ENCODE measurements at places on chromosomes 7 and 10.

DNA sequence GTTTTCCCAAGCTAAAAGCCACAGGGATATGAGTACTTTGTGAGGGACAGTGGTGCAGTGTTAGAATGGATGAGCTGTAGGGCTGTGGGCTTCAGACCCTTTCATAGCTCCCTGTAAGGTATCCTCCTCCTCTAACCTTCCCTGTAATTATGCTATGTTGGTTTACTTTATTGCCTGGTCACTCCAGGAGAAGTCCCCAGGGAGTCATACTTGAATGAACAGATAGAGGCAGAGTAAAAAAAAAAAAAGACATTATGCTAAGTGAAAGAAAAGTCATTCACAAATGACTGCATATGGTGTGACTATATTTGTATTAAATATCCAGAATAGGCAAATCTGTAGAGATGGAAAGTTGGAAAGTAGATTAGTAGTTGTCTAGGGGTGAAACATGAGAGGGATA is 434.4 kb downstream of the AUTS2 start:
- DNase-seq = peak; percentile 16

DNA sequence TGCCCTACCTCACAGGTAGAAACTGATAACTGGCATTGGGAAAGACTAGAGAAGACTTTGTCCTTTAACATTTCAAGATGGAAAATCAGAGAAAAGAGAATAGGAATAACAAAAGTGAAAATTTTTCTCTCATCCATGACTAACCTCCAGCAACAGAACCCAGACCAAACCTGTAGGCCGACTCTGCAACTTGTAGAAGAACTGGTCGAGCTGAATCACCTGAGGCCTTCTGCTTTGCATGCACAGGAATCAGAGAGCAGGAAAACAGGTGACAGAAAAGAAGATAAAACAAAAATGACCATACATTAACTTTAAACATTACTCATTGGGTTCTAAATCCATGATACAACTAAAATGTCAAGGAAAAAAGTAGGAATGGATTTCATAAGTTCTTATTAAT is 137.1 kb downstream of the SLC25A13 start:
- no peak for DNase-seq

DNA sequence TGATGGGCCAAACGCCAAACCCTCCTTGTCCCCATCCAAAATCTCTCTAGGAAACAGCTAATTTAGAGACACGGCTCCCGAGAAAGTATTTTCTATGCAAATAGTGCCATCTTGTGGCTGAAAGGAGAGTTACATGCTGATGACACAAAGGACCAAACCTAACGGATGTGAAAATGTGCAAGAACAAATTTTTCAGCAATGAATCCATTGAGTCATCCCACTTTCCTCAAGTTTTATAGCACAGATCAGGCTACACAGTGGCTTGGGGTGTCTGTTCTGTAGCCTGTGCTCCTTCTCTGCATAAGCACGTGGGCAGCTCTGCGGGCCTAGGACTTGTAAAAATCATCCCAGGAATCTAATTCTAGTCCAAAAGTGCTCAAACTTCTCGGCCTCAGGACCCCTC is 154.8 kb upstream of the PRR15 start:
- peak; percentile 89 for DNase-seq

GRCh38 chr7:128108641-128109423 is 77.6 kb upstream of the LRRC4 start:
- DNase-seq = no peak

DNA sequence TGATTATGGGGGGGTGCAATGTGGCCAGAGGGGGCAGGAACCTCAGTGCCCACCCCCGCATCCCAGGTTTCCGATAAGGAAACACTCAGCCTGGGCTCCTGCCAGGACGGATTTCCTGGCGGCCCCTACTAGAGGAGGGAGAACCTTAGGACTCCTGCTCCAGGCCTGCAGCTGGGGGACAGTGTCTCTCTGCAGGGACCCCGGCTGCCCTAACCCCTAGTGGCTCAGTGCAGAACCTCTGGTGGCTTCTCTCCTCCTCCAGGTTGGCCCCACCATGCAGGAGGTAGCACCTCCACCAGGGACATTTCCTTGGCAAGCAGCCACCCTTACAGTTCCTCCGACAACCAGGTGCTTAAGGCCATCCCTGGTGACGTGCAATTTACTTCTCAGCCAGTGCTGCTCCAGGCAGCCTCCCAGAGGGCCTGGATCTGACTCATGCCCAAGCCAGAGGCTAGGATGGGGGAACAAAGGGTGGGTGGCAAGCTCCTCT is 31.9 kb downstream of the SH2B2 start:
- no peak for DNase-seq

DNA sequence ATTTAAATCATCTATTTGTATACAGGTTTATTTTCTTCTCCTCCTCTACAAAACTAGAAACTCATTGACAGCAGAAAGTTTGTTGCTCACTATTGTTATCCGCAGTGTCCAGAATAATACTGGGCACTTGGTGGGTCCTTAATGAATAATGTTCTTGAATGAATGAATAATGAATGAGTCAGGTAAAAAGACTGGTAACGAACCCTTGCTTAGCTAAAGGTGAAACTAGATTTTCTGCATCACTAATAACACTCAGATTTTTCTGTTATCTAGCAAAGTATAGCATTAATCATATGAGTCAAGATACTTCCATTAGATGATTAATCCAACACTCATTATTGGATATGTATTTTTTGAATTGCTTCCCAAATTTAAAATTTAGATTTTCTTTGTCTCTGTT is 953.2 kb downstream of the SORCS3 start:
- no peak for DNase-seq

DNA sequence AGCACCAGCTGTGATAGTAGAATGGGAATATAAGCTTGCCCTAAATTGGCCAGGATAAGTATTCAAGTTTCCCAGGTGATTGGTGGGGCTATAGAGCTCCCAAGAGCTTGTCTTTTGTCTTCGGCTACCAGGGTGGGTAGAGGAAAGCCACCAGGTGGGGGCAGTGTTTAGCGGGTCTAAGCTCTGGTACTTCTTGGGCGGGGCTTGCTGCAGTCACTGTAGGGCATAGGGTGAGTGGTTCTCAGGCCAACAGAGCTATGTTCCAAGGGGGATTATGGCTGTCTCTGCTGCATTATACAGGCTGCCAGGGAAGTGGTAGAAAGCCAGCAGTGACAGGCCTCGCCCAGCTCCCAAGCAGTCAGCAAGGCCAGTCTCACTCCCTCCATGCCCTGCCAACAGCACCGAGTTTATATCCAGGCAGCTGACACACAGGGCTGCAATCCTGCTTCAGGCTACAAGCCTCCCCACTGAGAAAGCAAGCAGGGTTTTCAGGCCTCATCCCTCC is 110.7 kb downstream of the ZNF467 start:
- DNase-seq = peak; percentile 15

DNA sequence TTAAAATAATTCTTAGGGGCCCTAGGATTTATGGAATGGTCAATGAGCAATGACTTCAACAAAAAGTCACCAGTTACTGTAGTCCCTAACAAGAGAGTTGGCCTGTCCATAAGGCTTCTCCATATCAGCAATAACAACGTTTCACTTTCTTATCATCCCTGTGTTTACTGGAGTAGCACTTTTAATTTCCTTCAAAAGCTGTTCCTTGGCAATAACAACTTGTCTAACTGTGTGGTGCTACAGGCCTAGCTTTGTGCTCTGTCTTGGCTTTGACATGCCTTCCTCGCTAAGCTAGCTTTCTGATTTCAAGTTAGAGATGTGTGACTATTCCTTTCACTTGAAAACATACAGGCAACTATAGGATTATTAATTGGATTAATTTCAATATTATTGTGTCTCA is 81.1 kb downstream of the JMJD1C start:
- DNase-seq = no peak

DNA sequence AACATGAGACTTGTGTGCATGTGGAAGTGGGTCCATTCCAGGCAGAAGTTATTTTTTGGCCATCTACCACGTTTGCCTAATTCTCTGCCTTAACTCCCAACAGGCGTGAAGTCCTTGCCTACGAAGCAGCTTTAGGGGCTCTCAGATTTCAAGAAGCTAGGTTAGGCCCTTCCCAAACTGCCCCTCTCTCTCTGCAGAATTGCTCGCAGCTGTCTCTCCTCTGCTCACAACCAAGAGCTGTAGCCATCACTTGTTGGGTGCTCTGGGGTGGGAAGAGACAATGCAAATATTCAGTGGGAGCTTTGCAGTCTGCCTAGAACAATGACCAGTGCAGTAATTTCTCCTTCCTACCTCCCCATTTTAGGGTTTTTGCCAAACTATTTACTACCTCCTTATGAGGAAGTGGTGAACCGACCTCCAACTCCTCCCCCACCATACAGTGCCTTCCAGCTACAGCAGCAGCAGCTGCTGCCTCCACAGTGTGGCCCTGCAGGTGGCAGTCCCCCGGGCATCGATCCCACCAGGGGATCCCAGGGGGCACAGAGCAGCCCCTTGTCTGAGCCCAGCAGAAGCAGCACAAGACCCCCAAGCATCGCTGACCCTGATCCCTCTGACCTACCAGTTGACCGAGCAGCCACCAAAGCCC is 24.9 kb downstream of the CYP17A1 start:
- DNase-seq = no peak

DNA sequence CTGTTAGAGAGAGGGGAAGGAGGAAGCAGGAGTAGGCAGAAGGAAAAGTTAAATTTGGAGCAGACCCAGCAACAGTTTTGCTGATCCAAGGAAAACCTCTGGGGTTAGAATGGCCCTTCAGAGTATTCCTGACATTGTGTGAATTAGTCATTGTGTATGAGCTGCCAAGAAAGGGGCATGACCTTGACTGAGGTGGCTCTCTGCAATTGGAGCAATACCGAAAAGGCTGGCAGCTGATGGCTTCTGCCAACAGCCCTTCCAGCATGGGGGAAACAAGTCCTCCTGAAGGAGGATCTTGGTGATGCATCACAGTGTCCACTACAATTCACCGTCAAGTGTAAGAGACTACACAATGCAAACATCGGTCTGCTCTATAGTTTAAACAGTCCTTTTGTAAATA is 20.6 kb upstream of the WASL start:
- no peak for DNase-seq

DNA sequence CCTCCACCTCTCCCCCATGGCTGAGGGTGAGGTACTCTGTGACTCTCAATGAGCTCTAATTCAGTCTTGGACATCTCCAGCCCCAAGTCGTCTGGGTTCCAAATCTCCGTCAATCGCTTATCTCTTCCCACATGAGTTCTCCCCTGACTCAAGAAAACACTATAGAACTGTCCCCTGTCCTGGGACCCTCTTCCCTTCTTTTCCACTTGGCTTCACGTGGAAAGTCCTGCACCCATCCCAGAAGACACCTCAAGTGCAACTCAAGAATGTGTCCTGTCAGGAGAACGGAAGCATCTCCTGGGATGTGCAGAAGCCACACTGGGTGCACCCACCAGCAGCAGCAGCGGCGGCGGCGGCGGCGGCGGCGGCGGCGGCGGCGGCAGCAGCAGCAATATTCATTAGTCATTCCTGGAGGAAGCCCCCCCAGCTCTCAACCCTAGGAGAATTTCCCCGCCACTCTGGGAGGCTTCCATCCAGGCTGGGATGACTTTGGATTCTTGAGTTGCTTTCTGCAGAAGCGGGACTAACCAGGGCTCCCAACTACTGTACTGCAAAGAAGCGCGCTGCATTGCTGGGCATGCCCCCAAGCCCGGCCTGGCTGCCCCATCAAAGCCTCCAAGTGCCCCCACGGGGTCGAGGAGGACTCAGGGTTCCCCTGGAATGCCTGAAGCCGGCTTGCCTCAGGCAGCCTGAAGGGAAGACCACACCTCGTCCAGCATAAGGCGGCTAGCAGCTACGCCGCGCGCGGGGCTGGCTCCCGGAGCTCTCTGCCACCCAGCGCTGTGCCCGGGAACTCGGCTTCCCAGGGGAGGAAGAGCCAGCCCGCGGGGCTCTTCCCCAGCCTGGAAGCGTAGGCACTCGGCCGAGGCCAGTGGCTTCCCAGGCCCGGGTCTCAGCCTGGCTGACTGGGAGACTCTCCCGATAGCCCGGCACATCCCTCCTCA is 1.0 kb downstream of the CRTAC1 start:
- peak; percentile 25 for DNase-seq

DNA sequence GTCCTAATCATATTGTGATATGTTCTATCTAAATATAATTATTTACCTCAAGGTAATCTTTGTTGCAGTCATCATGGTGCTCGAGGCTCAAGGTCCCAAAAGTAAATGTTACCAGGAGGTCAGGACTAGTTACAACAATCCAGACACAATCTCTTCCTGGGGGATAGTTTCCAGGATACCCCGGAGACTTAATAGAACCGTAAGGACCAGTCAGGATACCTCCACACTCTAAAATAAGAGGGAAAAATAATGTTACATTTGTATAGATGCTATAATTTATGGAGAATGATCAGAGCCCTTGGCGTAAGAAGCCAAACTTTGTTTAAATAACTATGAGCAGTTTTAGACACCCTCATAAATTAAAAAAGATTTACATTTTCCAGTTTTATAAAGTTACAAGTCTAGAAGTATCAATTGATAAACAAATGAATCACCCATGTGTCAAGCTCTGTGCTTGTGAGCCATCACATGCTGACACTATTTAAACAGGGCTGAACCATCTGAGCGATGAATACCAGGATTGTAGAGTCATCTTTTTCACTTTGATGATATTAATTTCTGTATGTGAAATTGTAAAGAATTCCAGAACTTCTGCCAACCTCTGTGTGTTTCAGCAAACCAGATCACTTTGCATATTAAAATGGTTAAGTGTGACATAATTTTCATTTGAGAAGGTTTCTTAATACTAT is 41.3 kb downstream of the CUBN start:
- DNase-seq = no peak

DNA sequence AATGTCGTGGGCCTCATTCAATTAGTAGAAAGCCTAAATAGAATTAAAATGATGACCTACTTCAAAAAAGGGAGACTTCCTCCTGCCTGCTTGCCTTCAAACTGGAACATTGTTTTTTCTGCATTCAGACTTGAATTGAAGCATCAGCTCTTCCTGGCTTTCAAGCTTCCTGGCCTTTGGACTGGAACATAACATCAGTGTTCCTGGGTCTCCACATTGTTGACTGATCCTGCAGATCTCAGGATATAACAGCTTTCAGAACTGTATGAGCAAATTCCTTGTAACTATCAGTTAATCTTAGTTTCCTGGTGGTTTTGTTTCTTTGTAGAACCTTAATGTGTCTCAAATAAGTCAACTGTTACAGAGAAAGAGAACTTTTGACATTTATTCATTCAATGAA is 18.6 kb downstream of the MAGI2 start:
- no peak for DNase-seq

DNA sequence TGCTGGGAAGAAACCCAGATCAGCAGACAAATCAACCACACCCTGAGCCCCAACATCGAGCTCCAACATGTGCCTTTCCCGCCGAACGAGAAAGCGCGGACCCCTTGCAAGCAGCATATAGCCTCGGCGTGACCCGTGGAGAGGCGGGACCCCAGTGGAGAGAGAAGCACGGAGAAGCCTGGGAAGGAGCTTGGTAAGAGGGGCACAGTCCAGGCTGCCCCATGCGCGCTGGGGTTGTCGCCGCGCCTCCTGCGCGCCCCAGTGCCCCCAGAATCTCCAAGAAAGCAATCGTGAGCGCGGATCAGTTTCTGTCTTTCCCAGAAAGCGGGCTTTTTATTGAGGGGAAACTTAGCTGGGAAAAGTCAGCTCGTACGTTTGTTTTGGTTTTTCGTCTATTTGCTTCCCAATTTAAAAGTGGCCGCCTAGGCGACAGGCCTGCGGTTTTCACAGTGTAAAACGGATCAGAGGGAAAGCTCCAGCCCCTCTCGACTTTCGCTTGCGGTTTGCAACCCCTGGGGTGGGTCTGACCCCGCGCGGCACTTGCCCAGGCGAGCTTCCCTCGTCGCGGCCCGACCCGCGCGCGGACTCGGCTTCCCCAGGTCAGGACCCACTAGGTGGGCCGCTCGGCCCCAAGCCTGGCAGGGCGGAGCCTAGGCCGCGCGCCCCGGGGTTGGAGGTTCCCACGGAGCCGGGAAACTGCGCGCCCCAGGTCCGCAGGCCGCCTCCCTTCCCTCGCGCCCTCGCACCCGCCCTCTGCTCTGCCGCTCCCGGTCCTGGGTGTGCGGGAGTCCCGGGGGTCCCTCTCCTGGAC is 31.1 kb downstream of the SKIDA1 start:
- no peak for DNase-seq

Data from NCI-H1092 treated with DMSO at 0.1 percent for 48 hours (cell line).